RPMI8226 (cell line): ENCODE measurements at places on chromosomes 6 and 20.
A peak's percentile ranks its signal among the peaks of the same experiment; 100 is the strongest.

- DNase-seq: no peak
These were observed 1239.3 kb upstream of the GJE1 start for GRCh38 chr6:140893432-140893831.

DNA sequence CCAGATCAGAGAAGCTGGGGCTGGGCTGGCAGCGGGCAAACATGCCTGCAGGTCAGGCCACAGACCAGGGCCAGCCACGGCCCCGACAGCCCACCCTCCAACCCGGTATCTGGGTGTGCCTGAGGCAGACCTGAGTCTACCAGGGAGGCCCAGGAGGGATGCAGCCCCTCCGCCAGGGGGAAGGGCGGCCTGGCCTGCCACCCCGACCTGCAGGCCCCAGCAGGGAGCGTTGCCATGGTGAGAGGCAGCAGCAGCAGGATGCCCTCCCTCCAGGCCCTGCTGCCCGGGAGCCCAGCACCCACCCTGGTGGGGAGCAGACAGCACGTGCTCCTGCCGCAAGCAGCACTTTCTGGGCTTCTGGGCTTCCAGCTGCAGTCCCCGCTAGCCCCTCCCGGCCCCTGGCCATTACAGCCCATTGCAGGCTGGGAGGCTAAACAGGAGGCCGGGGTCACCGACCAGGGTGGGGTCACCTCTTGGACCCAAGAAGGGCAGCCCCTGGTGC, 3.8 kb upstream of the EEF1A2 start:
- DNase-seq: no peak

DNA sequence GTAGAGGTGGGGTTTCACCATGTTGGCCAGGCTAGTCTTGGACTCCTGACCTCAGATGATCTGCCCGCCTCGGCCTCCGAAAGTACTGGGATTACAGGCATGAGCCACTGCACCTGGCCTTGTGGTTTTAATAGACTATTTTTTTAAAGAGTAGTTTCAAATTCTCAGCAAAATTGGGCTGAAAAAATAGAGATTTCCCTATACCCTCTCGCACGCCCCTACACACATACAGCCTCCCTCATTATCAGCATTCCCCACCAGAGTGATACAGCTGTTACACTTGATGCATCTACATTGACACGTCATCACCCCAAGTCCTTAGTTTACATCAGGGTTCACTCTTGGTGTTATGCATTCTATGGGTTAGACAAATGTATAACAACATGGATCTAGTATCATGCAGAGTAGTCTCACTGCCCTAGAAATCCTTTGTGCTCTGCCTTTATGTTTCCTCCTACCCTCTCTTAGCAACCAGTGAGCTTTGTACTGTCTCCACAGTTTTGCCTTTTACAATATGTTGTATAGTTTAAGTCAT, 103.6 kb downstream of the CDYL start:
- peak; percentile 96 for DNase-seq

- no peak for DNase-seq
These were observed at the start of gene TREM1 for GRCh38 chr6:41286544-41287346. Gene TREM1, minus strand, starts transcription at chr6:41286682. Its CDS starts 27 bp downstream, at chr6:41286655.

DNA sequence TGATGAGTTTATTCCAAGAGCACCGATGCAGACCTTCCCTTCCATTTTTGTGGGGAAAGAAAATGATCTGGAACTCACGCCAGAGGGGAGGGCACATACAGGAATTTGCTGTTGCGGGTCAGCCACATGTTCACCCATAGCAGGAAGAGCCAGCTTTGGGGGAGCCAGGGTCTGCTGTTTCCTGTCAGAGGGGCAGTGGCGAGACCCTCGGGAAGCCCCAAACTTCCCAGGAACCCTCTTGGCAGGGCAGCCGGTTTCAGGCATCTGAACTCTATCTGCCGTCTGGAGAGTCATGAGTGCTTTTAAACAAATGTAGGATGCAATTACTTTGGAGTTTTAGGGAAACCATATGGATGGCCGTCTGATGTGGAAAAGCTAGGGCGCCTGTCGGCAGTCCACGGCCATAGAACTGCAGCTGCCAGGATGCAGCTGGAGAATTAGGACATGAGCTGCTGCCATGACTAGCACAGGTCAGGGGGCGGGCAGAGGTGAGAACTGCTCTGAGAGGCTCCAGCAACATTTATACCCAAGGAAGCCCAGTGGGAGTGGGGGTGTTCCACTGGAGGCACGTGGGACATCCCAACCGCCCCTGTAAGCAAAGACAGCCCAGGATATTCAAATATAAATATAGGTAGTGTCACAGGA, 14.8 kb upstream of the SERPINB9 start:
- DNase-seq: no peak

DNA sequence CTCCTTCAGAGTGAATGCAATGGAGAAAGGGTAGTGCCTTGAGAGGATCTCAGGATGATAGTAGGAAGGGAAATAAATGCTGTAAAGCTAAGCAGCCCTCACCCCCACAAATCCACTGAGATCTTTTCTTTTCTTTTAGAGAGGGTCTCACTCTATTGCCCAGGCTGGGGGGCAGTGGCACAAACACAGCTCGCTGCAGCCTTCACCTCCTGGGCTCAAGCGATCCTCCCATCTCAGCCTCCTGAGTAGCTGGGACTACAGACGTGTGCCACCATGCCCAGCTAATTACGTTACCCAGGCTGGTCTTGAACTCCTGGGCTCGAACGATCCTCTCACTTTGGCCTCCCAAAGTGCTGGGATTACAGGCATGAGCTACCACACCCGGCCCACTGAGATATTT, 16.0 kb upstream of the AVP start:
- DNase-seq: no peak

- peak; percentile 82 for DNase-seq
These were observed 9.0 kb downstream of the ADA start for GRCh38 chr20:44642203-44643153.
